Putamen (tissue), 1 donor: ENCODE measurements at places on chromosomes 2 and 18.

- no peak for DNase-seq
Measured at GRCh38 chr2:88057437-88057844, 1.9 kb upstream of the KRCC1 start.

- peak; percentile 18 for DNase-seq
Measured at GRCh38 chr2:1799174-1799573, 54.9 kb upstream of the PXDN start.

DNA sequence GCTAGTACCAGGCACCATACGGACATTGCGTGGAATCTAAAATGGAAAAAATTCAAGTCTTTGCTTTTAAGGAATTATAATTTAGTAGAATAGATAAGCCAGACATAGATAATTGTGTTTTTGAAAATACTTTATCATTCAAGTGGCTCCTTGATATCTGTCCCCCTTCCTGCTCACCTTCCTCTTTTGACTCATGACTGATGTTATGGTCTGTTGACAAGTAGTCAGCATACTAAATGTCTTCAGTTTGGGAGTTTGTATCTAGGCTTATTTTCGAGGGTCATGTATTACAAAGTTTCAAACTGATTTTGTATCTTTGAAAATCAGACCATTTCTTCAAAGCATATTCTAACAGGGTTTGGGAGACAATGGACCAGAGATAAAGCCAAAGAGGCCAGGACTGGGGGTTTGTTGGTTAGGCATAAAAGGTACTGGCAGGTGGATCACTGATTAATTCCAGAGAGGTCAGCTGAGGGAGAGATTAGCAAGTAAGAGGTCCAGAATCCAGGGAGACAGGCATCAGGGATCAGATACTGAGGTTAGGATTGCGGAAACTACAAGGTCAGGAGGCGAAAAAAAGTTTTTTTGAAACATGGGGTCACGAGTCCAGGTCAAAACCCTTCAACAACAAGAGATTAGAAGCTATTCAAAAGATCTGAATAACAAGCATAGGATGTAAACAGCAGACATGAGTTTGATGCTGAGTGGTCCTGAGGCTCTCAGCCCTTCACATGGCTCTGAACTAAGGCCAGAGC, 31.5 kb upstream of the KLHL14 start:
- no peak for DNase-seq

DNA sequence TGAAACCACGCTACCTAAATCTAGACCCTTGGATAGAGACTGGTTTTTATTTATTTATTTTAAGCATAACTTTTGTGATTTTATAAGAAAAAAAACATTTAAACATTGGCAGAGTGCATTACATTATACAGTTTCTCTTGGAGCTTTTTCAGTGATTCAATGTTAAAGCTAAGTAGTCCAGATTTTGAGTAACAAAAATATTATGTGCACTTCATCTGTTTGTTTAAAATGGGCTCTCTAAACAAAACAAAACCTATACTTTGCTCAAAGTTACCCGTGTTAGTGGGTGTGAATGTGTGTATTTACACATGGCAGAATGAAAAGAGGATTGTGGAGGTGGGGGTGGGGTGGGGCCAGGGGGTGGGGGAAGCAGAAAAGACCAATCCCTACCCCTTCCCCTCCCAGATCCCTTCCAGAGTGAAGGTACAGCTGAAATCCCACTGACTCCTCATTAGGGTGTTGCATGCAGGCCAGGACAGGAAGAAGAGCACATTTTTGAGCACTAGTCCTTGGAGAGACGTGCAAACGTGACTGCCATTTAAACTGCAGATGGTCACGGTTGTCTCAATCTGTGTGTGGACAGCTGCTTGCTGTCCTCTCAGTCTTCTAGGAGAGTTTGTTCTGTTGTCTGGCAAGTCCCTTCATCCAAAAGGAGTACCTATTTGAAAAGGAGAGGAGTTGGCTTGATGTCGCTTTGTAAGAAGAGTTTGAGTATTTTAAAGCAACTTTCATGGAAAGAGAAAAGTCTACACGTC, 303.0 kb downstream of the ICOS start:
- no peak for DNase-seq

DNA sequence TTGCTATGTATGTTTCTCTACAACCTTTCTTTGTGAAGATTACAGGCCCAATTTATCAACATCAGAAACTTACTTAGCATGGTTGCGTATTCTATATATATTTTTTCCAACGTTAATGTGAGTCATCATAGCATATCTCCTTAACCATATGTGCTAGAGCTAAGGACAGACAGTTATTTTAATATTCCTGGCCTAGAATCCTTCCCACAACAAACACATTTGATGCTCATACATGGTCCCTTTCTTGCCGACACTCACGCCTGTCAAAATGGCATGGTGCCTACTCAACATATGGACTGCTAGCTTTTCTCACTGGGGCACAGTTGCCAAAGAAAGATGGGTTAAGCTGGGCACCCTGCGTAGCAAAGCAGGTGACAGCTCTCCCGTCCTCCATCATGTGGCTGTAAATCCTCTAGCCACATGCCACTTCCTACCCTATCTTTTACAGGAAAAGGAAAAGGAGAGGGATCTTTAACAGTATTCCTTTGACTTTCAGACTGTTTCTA, 75.2 kb upstream of the GALNT5 start:
- no peak for DNase-seq

GRCh38 chr2:19837235-19837766, 64.5 kb downstream of the TTC32 start:
- no peak for DNase-seq

DNA sequence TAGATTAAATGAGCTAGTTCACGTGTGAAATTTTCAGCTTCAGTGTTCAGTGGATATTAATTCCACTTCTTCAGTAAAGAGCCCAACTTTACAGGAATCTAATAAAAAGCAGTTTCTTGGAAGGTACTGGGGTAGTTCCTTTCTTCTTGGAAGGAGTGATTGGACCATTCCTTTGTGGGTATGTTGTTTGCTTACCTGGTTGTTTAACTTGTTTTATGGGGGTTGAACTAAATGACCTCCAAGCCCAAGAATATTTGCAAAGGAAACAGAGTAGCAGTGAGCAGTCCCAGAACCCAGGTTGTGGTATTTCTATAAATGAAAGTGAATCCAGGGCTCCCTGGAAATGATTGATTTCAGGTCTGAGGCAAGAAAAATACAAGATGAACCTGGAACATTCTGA, 31.4 kb downstream of the KCNJ13 start:
- no peak for DNase-seq

- no peak for DNase-seq
Measured at GRCh38 chr2:189304360-189304759, 124.8 kb upstream of the COL5A2 start.

GRCh38 chr2:221554769-221555493, 17.2 kb downstream of the EPHA4 start:
- no peak for DNase-seq

- no peak for DNase-seq
Measured at GRCh38 chr2:36337354-36337753, 18.2 kb upstream of the CRIM1 start.

GRCh38 chr2:85547859-85548607, 9.1 kb downstream of the MAT2A start:
- DNase-seq, result no peak

DNA sequence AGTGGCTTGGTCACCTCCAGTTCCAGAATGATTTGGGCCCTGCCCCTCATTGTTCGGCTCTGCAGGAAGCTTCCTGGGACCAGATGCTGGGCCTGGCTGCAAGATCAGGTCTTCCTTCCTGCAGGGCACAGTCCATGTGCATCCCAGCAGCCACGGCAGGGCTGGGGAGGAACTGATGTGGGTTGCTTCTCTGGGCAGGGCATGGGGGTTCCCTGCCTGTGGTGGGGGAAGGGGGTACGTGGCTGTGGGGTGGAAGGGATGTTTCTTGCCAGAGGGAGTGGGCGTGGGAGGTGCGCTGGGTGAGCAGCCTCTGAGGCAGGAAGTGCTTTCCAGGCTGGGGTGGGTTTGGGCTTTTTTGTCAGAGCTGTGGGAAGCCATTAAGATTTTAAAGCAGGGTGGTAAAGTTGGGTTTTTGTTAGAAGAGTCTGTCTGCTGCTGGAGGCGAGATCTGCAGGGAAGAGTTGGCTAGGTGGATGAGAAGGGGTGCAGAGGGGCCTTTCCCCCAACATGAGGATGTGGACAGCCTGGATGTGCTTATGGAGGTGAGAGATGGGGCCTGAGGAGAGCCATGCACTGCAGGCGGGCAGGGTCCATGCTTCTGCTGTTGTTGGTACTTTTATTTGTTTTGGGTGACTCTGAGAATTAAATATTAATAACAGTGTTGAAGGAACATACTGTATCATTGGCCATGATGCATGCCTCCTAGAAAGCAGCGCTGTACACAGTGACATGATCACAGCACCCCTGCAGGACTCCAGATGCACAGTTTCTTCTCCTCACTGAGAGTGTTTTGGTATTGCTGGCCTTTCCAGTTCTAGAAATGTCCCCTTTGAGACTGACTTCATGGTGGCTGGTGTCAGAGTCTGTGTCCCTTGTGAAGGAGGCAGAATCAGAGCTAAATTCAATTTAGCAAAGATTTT, 45.3 kb downstream of the DGKD start:
- DNase-seq, result no peak

DNA sequence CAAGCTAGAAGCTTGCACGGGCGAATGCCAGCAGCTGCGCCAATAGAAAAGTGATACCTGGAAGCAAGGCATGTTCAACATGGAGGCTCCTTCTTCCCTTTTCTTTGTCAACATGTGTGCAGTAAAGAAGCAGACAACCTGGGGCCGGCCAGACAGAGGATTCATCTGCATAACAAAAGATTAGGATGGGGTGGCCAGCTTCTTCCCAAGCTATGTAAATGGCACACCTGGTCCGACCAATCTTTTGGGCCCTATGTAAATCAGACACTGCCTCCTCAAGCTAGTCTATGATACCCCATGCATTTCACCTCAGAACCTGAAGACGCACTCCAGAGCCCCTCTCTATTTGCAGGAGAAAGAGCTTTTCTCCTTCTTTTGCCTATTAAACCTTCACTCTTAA, 66.4 kb upstream of the TGFA start:
- DNase-seq, result no peak

GRCh38 chr2:217852555-217853211, 150.1 kb downstream of the TNS1 start:
- DNase-seq, result no peak

DNA sequence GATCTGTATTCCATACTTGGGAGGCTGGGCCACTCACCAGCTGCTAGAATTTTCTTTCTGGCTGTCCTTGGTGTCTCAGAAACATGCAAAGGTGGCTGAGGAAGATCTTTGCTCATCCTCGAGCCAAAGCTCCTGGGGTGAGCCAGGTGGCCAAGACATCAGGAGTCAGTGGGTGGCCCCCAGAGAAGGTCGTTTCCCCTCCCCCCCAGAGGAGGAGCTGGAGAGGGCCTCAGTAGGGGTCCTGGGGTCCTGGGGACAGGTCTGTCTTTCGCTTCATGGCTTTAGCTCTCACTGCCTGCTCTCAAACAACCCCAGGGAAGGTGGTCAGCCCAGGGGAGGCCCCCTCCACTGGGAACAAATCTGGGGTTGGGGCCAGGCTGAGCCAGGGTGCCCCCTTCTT, 13.6 kb downstream of the KCNK3 start:
- DNase-seq, result no peak

- no peak for DNase-seq
Measured at GRCh38 chr2:1268034-1268433, 145.2 kb upstream of the TPO start.

GRCh38 chr18:70116949-70117348, 88.5 kb downstream of the RTTN start:
- no peak for DNase-seq

GRCh38 chr18:25817546-25818237, 272.7 kb downstream of the SS18 start:
- no peak for DNase-seq

- DNase-seq, result no peak
Measured at GRCh38 chr2:59282374-59283057, 1041.4 kb upstream of the FANCL start.

DNA sequence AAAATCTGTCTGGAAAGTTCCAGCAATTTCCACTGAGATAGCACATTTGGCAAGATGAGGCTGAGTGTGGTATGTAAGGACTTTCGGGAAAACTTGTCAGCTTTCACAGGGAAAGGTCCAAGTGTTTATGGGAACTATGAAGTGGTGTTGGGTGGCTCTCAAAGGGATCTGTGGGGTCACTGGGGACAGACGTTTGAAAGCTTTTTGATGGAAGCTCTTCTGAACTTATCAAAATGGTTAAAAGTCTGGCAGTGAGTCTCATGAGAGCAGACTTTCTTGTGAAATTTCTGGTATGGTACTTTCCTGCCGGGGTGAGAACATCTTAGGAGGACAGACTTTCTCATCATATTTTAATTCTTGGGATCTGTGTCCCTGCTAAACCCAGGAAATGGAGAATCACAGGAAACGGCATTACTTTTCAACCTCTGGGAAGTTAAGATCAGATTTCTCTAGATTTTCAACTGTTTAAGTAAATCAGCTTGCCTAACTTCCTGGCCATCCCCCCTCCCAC, 546.3 kb upstream of the ZEB2 start:
- DNase-seq, result peak; percentile 47

GRCh38 chr18:52567360-52567759, 227.4 kb downstream of the DCC start:
- DNase-seq, result no peak

DNA sequence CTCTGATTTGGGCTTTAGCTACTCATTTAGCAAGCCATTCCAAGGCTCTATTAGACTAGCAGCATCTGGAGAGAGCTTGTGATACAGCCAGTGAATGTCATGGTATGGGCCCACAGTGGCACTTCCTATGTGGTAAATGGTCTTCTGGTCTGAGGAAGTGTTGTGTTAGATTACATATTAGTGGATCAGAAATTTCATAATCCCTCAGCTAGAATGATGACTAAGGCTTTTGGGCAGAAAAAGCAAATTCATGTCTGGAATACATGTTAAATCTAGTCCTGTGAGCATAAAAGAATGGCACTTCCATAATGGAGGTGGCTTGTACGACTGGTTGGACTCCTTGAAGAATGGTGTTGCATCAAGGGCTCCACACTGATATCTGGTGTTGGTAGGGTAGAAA, 436.8 kb upstream of the CWC22 start:
- no peak for DNase-seq

DNA sequence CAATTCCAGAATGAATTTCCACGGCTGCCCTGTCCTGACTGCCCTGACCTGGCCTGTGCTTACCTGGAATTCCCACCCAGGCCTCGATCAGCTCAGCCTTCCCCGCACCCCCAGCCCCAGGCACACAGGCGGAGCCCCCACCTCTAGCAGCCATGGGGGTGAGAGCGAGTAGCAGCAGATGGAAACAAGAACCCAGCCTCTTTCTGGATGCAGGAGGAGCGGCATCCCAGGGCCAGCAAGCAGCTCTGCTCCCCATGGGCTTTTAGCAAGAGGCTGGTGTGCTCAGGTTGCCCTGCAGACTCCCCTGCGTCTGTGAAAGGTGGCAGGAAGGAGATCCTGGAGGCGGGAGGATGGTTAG, 101.8 kb downstream of the TPO start:
- no peak for DNase-seq

GRCh38 chr2:226475650-226476049, 324.0 kb downstream of the IRS1 start:
- DNase-seq, result no peak

- no peak for DNase-seq
Measured at GRCh38 chr2:62595474-62595873, 89.5 kb upstream of the TMEM17 start.
